Non-pigmented ciliary epithelial cell (primary cell): ENCODE measurements at places on chromosomes 7 and 10.

DNA sequence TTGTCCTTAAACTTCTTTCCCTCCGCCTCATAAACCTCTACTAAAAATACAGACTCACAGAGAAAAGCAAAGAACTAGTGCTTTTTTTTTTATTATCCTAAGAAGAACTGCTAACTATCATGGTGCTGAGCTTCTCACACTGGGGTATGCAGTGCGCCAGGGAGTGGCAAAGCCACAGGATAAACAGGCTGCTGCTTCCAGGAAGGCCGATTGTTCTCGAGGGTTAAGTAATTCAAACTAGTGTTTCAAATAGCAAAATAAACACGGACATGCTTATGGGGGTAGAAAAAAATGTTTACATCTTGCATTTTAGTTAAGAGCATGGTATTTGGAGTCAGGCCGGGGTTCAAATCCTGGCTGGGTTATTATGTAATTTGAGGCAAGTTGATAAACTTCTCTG is 157.0 kb downstream of the TAX1BP1 start:
- no peak for DNase-seq

DNA sequence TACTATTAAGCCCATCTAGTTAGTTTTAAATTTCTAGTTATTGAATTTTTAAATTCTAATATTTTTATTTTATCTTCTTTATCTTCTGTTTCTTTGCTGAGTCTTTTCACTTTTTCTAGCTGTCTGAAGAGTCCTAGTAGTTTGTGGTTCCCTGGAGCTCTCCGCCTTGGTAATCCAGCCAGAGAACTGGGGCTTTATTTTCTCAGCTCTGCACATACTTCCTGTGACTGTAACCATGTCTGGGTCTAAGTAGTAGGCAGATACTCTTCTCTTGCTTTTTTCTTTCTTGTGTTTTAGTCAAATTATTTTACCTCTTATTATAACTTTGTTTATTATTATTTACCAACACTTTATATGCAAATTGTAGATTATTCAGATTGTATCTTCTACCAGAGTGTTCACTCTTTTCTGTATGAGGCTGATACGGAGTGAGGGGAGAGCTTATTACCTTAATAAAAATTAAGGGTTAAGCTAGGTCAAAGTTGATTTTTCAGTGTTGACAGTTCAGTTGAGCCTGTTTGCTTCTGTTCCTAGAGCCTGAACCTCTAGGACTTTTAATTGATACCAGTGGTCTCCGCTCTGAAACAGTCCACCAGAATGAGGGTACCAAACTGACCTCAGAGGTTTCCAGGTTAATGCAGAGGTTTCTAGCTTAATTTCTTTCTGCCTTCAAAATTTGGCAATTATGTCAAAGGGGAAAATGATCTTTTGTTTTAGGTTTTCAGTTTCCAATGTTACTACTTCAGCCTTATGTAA is 155.4 kb downstream of the ADK start:
- no peak for DNase-seq

GRCh38 chr10:106947643-106948042 is 216.9 kb downstream of the SORCS1 start:
- DNase-seq = no peak

DNA sequence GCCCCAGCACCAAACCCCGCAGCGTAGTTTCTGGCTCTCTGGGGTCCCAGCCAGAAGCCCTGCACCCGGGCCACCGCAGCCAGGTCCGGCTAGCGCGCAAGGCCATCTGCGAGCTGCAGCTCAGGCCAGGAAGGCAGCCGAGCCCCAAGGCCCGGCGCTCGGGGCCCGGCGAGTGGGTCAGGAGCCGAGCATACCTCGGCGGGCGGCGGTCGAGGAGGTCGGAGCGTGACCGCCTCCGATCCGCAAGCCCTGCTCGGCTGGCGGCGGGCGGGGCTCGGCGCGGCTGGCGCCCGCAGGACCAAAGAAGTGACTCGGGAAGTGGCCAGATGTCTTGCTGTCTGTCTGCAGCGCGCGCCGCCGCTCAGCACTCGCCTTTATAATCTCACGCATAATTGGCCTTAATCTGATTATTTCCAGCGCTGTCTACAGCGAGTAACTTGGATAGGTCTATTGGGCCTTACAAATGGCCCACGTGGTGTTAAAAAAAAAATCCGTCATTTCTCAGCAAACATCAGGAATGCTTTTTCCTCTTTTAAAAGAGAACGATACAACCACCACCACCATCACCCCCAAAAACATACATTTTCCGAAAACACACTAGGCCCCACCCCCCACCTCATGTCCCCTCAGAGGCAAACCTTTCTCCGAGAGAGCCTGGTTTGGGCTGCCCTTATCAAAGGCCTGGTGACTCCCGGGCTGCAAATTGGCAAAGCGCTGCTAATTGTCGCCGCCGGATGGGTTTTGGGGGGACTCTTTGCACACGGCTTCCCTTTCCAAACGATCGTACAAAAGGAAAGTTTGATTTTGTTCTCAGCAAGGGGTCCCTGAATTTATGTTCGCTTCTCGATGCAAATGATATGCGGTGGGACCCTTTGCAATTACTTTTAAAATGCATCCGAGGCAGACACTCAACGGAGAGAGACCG is at the start of gene DRGX:
DRGX (minus strand) TSS at position 349 of the 925 bp plus-strand sequence. CDS start 649 bp downstream, outside the sequence.
- DNase-seq = no peak

GRCh38 chr10:132363921-132364593 is 32.1 kb downstream of the LRRC27 start:
- DNase-seq = peak; percentile 5

GRCh38 chr7:17792075-17792936 is 148.0 kb downstream of the SNX13 start:
- no peak for DNase-seq

DNA sequence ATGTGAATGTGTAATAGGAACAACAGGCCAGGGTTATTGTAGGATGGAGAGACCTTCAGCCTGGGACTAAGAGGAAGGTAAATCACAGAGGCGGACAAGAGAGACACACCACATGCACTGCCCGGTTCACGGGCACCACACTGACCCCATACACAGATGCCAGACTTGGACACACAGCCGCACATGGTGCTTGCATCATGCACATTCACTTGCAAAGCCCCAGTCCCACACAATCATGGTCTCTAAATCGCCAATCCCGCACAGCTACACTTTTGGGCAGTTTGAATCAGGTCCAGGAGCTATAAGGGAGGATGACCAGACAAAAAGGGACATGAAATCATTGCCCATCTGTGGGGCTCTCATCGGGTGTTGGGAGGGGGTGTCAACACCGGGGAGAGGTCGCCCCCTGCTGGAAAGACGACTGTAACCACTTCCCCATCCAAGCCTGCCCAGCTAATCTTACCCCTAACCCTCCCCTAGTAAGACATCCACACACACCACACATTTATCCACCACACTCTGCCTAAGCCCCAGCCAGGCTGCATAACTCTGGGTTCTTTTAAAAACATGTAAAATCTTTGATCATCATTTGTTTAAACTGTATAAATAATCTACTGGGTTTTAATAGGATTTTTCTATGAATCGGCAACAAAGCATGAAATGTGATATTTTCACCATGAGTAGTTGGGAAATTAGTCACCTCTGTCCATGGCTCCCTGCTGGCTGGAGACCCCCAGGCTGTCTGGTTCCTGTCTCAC is 40.5 kb upstream of the SLF2 start:
- DNase-seq = peak; percentile 13

- DNase-seq = no peak
These were observed 8.8 kb downstream of the PPIF start for GRCh38 chr10:79356104-79356503.

- DNase-seq = no peak
These were observed 16.0 kb downstream of the TET1 start for GRCh38 chr10:68576118-68576517.

GRCh38 chr10:118115701-118116100 is 69.0 kb upstream of the RAB11FIP2 start:
- DNase-seq = no peak

- no peak for DNase-seq
These were observed 673.1 kb upstream of the PHF14 start for GRCh38 chr7:10300577-10300976.

GRCh38 chr10:124677749-124678556 is 66.2 kb downstream of the FAM53B start:
- DNase-seq = no peak
